ENCODE measurements at places on chromosomes 4 and X. TPM values are rescaled to one million over a fixed set of nuclear protein-coding genes. Genes with fewer than 3 reads are reported as not detected.

GRCh38 chrX:10360116-10360515 lies 203.3 kb downstream of the CLCN4 start:
- H3K4me1 ChIP-seq, result no peaks in the 10 kb centered on the region
- DNase-seq, result no peak
- no peak overlapping the region for H3K27ac ChIP-seq
- no peaks in the 10 kb centered on the region for H3K36me3 ChIP-seq
- H3K27me3 ChIP-seq, result no peaks in the 10 kb centered on the region

- peak overlapping the region; percentile 80 for H3K4me3 ChIP-seq
- no peaks in the 10 kb centered on the region for H3K27me3 ChIP-seq
- H3K36me3 ChIP-seq, result peaks cover 28% of the 10 kb centered on the region
Measured at GRCh38 chr4:112279882-112280315, 5.8 kb downstream of the TIFA start.

DNA sequence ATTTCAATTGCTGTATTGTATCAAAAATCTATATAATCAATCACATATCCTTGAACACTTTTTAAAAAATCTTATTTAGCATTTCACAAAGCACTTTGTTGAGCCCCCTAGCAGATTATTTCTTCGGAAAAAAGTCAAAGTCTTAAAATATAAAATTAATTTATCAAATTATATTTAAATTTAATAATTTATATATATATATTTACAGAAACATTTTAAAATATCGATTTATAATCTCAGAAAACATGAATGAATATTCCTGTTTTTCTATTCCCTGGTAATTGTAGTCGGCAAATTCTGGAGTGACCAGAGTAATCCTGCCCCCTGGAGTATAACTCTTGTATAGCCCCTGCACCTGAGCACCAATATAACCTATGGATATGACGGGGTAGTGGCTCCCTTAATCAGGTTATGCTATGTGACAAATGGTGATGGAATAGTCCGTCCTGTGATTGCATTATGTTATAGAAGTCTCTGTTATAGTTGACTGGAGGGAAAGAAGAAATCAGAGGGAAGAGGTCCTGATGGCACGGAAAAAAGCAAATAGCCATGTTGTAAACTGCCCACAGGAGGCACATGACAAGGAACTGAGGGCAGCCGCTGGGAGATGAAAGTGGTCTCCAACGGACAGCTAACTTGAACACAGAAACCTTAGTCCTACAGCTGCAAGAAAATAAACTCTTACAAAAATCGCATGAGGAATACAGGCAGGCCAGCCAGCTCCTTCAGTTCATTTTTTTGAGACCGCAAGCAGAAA lies 1092.3 kb downstream of the ARAP2 start:
- DNase-seq, result no peak
- H3K4me3 ChIP-seq, result no peak overlapping the region
- no peaks in the 10 kb centered on the region for H3K36me3 ChIP-seq
- no peak overlapping the region for H3K27ac ChIP-seq
- H3K4me1 ChIP-seq, result no peaks in the 10 kb centered on the region

DNA sequence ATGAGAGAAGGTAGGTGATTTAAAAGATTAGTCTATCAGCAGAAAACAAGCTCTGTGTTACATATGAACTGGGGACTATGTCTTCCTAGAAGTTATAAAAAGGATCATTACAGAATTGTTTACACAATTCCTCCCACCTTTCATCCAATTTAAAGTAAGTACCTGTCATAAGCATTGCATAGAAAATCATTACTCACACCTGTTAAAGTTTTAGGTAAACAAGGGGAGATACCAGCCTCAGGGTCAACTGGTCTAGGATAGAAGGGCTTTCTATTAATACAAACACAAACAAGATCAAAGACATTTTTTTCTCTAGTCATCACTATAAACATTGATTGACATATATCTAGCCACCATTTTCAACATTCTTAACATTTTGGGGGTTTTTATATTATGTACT lies 333.9 kb downstream of the ARHGAP24 start:
- no peak overlapping the region for H3K27ac ChIP-seq
- no peaks in the 10 kb centered on the region for H3K4me1 ChIP-seq
- H3K4me3 ChIP-seq, result no peak overlapping the region
- H3K27me3 ChIP-seq, result no peaks in the 10 kb centered on the region
- DNase-seq, result no peak

DNA sequence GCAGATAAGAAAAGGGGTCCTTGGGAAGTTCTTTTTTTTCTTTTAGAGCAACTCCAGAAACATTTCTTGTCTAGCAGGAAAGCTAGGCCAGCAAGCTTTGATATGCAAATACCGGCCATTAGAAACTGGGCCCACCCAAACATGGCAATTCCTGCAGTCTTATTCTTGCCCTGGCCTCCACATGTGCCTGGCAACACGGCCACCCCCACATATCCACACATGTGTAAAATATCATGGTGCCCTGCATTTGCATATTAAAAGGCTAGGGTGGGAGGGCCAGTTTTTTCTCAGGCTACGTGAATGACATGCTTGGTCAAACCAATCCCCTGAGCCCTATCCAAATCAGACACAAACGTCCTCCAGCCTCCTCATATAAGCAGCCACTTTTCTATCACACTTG lies 171.7 kb upstream of the ZCCHC13 start:
- no peak overlapping the region for H3K27ac ChIP-seq
- no peaks in the 10 kb centered on the region for H3K27me3 ChIP-seq
- no peak overlapping the region for H3K4me3 ChIP-seq
- H3K4me1 ChIP-seq, result no peaks in the 10 kb centered on the region
- DNase-seq, result no peak

DNA sequence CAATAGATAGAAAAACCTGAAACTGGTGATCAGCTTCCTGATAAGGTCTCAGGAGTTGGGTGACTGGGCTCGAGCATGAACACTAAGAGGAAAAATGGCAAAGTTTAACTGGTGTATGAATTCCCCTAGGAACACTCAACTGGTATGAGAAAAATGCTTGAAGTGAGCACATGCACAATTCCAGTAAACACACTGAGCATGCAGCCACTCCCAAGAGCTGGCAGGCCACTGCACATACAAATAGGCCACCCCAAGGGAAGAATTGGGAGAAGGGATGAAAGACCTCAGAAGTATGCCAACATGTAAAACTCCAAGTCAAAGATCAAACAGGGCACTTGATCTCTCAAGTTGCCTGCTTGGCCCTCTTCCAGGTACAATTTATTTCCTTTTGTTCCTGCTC lies 45.4 kb upstream of the GNPDA2 start:
- H3K27me3 ChIP-seq, result no peaks in the 10 kb centered on the region
- no peak overlapping the region for H3K4me3 ChIP-seq
- no peaks in the 10 kb centered on the region for H3K36me3 ChIP-seq
- no peak overlapping the region for H3K27ac ChIP-seq

DNA sequence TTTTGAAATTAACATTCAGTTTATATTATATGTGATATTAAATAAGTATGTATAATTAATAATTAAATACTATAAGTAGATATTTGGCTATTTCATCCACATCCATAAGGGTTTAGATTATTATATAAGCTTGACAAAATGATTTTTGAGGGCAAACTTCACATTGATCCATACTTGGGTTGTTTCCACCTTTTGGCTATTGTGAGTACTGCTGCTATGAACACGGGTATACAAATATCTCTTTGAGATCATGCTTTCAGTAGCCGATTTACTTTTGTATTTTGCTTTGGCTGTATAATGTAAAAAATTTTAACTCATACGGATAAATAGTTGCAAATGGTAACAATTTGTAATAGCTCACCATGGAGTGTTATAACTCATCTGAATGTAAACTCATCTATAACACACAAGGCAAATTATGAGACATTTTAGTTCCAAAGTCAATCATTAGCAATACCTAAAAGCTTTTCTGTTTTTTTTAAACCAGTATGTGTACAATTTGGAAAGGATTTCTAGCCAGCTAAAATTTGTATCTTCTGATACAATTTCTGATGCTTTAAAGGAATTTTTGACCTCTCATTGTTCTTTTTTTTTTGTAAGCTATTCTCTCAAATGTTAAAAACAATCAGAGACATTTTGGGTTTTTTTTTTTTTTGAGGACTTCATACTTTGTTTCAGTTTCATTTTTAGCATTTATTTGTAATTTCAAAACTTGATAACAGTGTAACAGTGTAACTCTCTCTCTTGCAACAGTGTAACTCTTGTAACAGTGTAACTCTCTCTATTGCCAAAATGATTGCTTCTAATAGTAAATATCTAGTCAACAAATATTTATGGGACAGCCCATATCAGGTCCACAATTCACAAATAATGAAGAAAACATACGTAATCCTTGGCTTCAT lies 51.8 kb upstream of the ARX start:
- no peak for DNase-seq
- no peaks in the 10 kb centered on the region for H3K27me3 ChIP-seq
- H3K36me3 ChIP-seq, result no peaks in the 10 kb centered on the region
- H3K4me3 ChIP-seq, result no peak overlapping the region

DNA sequence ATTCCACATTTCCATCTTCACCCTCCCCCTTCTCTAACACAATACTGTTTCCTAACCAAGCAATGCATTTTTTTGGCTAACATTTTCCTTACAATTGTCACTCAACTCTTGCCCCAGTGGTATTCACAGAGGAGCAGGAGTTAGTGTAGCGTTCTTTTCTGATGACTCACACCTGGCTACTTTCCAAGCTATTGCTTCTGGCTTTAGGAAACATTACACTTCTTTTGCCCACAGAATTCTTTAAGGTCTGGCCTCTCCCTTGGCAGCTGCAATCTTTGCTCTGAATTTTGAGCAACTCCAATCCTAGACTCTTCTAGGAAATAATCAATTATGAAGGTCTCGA lies 27.5 kb upstream of the PDGFC start:
- H3K27me3 ChIP-seq, result no peaks in the 10 kb centered on the region
- no peak overlapping the region for H3K4me3 ChIP-seq
- no peaks in the 10 kb centered on the region for H3K4me1 ChIP-seq
- no peak for DNase-seq
- no peaks in the 10 kb centered on the region for H3K36me3 ChIP-seq

- no peaks in the 10 kb centered on the region for H3K27me3 ChIP-seq
- no peaks in the 10 kb centered on the region for H3K36me3 ChIP-seq
- no peaks in the 10 kb centered on the region for H3K4me1 ChIP-seq
Measured at GRCh38 chr4:120043828-120044227, 22.8 kb downstream of the MAD2L1 start.

- no peaks in the 10 kb centered on the region for H3K27me3 ChIP-seq
- H3K4me3 ChIP-seq, result no peak overlapping the region
- H3K27ac ChIP-seq, result no peak overlapping the region
- DNase-seq, result no peak
- peaks cover 20% of the 10 kb centered on the region for H3K4me1 ChIP-seq
Measured at GRCh38 chrX:56798866-56799758, 70.1 kb downstream of the NBDY start.

DNA sequence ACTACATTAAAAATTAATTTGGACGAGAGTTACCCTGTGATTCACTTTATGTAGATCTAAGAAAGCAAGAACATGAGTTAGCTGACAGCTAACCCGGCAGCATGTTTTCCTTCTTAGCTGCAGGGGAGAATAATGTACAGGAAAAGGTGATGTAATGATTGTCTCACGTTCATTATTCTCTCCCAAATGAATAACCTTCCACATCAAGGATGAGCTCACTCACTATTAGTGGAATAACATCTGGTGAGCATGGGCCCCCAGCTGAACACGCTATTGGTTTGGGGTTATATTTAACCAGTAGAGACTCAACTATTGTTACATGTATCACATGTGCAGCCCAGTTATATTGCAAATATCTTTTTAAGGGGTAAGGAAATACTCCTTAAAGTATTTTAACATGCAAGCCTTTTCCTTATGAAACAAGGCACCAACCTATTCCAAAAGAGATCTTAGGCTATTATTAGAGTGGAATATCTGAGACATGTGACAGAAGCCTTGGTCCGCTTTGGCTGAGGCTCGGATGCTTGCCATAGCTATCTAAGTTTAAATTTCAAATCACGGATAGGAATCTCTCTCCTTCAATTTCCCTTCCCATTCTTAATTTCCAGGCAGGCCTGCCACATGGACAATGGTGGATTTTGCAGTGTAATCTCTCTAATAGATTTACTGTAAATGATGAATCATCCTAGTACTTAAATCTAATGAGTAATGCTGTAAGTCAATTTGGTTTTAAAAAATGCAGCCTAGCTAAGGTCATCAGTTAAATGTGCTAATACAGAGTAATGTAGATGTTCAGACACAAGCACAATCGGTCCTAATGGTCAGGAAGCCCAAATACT lies 99.0 kb upstream of the OTUD4 start:
- no peak overlapping the region for H3K27ac ChIP-seq
- H3K27me3 ChIP-seq, result no peaks in the 10 kb centered on the region

DNA sequence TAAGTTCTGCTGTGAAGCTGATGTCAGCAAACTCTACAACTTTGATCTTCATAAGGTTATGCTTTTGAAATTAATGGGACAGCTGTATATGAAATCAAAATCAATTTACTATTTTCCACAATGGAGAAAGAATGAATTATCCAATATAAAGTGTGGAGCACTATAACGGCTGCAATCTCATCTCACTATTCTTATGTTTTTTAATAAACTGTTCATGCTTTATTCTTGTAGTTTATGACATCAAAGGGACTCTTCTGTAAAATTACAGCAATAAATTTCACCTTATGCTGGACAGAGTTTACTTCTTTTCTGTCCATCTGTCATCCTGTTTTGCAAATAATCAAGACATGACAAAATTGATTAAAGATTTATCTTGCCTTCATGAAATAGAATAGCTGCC lies 192.5 kb downstream of the TECRL start:
- no peak overlapping the region for H3K27ac ChIP-seq
- H3K4me3 ChIP-seq, result no peak overlapping the region
- H3K27me3 ChIP-seq, result no peaks in the 10 kb centered on the region
- DNase-seq, result no peak
- H3K36me3 ChIP-seq, result no peaks in the 10 kb centered on the region
- no peaks in the 10 kb centered on the region for H3K4me1 ChIP-seq

The PRR32 gene
- total RNA-seq, result not detected

The TLR6 gene
- 22.4 TPM for total RNA-seq

The TMEM47 gene
- 0.10 TPM for total RNA-seq

The EIF1AX gene
- total RNA-seq, result 151 TPM

The INTU gene
- total RNA-seq, result 0.15 TPM

The RBM10 gene
- total RNA-seq, result 55.5 TPM

All from GM12878 (cell line).